Stimulated activated CD8-positive, alpha-beta memory T cell treated with anti-CD3 and anti-CD28 coated beads, Interleukin-15, amount 100 ng/mL, for 24 hours (primary cell): ENCODE measurements at places on chromosomes 16 and 17.

GRCh38 chr16:297832-298231, 14.9 kb downstream of the PDIA2 start:
- no peak for DNase-seq

DNA sequence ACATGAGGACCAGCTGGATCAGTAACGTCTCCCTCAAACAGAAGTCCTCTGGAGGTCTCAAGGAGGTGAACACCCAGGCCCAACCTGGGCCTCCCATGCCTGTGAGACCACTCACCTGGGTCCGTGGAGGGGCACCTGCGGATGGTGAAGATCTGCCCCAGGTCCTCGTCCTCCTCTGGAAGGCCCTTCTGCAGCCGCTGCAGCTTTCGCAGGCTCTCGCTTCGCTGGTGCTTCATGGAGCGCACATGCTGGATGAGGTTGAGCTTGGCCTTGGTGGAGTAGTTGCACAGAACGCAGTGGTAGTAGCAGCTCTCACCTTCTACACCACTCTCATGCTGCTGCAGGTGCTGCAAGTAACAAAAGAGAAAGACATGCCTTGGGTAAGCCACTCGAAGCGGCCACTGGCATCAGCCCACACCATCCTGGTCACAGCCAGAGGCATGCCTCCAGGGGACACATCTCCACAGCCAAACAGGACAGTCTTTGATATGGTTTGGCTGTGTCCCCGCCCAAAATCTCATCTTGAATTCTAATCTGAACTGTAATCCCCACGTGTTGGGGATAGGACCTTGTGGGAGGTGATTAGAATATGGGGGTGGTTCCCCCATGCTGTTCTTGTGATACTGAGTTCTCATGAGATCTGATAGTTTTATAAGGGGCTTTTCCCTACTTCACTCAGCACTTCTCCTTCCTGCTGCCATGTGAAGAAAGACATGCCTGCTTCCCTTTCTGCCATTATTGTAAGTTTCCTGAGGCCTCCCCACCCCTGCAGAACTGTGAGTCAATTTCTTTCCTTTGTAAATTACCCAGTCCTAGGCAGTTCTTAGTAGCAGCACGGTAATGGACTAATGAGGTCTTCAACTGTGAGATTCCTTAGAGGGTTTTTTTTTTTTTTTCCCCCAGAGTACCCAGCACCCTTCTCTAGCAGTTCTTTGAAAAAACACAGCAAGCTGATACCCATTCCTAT, 158.0 kb downstream of the ZFHX3 start:
- no peak for DNase-seq

DNA sequence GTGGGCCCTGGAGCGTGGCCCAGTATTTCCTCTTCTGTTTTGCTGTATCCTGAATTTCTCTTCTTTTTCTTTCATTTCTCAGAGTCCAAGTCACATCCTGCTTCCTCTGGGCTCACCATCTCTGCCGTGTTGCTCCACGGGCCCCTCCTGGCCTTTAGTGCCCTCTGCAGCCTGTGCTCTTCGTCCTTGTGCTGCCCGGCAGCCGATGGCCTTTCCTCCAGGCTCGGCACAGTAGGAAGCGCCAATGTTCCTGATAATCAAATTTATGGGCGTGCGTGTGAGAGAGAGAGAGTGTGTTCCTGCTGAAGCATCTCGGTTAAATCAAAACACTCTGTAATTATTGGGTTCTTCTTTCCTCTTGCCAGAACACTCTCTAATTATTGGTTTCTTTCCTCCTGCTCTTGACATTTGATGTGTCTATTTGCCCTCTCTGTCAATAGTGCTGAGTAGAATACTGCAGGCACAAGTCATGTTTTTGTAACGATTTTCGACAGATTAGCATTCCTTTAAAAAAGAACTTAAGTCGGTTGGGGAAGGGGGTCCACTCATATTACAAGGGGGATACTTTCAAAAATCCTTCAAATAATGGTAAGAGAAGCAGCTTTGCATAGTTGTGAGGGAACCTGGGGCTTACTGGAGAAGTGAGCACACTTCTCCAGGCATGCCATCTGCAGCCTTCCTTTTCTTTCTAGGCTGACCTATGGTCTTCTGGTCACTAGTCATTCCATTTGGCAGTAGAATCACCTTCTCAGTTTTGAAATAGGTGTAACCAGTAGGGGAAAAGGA, 126.6 kb downstream of the RPTOR start:
- DNase-seq = no peak

- DNase-seq = no peak
Observed at GRCh38 chr17:71919186-71919585, 201.6 kb upstream of the SOX9 start.

DNA sequence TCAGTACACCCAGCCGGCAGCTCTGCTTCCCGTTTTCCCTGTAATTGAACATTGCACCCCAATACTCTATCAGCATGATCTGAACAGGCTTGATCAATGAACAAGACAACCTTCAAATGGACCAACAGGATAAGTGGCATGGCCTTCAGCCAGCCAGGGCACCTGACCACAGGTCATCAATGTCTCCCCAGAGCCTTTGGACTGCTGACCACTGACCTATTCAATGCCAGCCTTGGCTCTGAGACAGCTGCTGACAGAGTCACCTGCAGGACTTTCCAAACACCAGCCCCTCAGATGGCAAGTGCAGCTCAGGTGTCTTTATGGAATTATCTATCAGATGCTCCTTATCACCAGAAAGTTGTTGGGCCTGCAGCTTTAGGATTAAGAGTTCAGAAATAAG, 462.9 kb upstream of the ASIC2 start:
- DNase-seq = no peak

DNA sequence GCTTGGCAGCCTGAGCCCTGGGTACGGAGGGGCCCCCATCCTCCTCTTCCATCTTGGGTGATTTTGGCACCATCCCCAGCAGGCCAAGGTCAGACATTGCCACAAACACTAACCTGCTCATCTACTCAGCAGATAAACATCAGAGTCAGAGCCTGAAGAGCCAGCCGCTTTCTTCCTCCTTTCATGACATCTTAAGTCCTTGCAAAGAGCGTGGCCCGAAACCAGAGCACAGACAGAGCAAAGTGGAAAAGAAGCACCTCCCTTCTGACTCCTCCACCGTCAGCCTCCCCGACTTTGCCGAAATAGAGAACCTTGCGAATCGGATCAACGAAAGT, 60.4 kb upstream of the RPH3AL start:
- no peak for DNase-seq

GRCh38 chr16:64282181-64282580, 839.7 kb downstream of the CDH11 start:
- no peak for DNase-seq

GRCh38 chr17:32912218-32912897, 15.6 kb upstream of the TMEM98 start:
- DNase-seq = no peak

DNA sequence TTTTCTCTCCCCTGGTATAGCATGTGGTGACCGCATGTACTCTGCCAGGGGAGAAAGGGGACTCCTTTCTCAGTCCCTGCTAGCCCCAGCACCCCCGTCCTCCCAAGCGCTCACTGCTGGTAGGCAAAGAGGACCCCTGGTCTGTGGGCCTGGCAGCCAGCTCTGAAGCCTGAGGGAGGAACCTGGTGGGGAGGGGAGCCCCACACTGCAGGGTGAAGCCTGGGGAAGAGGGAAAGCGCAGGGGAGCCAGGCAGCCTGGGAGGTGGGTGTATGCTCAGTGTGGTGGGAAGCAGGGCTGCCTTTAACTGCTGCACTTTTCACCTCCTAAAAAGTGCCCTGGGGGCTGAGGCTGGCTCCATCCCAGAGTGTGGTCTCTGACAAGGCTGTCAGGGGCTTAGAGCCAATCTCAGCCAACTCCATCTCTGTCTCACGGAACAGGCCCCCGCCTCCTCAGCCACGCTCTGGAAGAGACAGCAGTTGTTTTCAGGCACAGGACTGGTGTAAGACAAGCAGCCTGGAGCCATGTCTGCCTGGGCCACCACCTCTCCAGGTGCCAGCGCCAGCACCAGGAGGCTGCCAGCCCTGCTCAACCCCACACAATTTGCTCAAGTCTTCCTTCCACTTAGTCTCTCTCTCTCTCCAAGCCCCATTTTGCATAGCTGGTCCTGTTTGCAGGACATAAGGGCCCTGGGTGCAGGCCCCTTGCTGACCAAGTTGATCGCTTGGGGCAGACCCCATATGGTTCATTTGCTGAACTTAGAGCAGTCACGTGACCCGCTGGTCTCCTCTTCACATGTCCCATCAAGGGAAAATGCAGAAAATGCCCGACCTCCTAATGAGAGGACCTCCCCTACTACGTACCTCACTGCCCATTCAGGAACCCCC, 14.7 kb upstream of the TBX2 start:
- no peak for DNase-seq

DNA sequence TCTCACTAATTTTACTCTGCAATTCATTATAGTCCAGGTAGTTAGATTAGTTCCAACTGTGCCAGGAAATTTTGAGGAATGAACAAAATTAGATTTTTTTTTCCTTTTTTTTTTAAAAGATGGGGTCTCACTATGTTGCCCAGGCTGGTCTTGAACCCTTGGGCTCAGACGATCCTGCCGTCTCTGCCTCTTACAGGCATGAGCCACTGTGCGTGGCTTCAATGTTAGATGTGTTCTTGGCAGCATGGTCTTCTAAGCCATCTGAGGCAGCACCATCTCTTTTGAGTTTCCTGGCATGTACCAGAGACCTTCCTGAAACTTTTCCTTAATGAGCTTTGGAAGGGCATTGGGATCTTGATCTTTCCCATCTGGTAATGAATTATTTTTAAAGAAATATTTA, 2.6 kb upstream of the AHSP start:
- no peak for DNase-seq

- DNase-seq = no peak
Observed at GRCh38 chr17:59287452-59287851, 44.0 kb upstream of the YPEL2 start.

DNA sequence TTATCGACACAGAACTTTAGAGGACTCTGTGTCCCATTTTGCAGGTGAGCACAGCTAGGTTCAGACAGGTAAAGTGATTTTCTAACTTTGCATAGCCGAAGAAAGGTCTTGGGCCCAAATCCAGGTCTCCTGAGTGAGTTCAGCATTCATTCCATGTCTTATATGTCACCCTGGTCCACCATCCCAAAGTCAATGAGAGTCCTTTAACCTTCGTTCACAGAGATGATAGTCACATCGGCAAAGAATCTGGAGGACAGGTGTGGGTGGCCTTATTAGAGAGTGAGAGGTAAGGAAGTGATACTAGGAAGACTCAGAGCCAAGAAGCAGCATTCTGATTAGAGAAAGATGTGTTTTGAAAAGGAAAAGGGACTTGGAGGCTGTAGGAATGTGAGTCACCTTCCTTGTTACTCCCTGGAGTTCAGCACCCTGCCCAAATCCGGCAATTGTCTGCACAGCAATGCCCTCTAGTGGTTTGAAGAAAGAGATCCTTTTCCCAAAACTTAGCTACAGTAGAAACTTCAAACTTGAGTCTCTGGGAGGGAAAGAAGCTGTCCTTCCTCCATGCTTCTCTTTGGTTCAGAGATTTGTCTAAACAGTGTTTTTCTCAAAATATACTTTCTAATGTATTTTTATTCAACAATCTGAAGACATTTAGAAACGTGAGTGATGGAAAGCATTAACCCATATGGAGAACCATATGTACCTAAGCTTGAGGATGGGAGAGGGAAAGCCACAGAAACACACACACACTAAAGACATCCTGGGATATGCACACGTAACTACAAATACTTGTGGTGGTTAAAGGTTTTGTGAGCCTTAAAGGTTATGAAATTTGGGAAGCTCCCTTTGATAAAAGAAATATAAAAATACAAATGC, 96.4 kb upstream of the SHISA6 start:
- no peak for DNase-seq

- no peak for DNase-seq
Observed at GRCh38 chr16:83070416-83071209, 443.8 kb downstream of the CDH13 start.

- no peak for DNase-seq
Observed at GRCh38 chr17:22131740-22132139, 439.4 kb downstream of the KCNJ18 start.

DNA sequence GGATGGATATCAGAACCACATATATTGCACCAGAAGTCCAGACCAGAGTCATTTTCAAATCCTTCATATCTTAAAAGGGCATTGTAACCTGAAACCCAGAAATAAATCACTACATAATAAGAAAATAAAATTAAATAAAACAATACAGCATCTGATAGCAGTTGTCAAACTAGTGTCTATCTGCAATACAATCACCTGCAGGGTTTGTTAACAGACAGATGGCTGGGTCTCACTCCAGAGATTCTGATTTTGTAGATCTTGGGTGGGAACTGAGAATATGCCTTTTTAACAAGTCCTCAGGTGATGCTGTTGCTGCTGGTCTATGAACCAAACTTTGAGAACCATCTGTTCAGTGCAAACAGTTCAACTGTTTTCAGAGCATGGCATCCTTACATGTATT, 37.6 kb downstream of the NME2 start:
- DNase-seq = no peak

DNA sequence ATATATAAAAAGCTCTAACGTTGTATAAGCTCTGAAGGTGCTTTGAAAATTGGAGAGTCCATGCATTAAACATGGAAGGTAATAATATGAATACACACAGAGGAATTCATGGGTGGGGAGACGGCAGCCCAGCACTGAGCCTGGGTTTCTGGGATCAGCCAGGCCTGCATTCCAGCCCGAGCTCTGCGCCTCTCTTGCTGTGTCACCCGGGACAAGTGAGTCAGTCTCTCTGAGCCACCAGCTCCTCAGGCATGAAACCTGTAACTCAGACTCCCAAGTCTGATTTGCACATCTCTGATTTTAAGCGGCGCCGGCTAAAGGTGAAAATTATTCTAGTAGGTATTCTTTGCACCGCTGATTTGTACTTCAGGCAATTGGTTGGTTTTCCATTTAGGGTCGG, 238.8 kb downstream of the MRTFB start:
- no peak for DNase-seq

- no peak for DNase-seq
Observed at GRCh38 chr17:7240375-7240774, 1.1 kb upstream of the PHF23 start.

DNA sequence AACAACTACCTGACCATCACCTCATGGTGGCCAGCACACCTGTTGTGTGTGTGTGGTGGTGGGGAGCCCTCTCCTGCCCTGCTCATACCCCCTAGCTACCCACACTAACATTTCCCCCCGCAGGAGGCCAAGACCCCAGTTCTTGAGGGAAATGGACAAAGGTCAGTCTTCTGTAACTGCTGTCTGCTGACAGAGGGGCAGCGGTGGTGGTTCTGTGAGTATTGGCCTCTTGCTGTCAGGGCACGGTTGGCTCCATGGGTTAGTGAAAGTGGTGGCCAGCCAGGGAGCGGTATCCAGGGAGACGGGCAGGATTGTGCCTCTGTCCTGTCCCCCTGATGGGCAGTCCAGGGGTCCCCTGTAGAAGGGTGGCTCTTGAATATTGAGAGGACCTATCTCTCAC, 26.2 kb downstream of the ZNF778 start:
- DNase-seq = no peak

- no peak for DNase-seq
Observed at GRCh38 chr16:49684696-49685095, 171.2 kb downstream of the ZNF423 start.
